ENCODE measurements at places on chromosomes 12 and 14.

GRCh38 chr12:66190519-66191370, 1.7 kb downstream of the IRAK3 start:
- DNase-seq, result no peak

DNA sequence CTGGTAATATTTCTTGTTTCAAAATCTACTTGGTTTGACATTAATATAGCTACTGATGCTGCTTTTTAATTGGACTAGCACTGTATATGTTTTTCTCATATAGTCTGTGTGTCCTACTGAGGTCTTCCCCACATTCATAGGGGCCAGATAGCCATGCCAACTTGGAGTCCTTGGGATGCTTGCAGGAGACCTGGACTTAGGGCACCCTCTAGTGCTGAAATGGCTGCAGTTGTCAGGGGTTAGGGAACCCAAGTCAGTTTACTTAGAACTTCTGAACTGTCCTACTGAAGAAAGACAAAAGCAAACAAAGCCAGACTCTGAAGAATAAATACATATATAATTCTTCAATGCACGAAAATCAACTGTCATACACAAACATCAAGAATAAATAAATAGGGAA, 279.9 kb upstream of the SYT1 start:
- no peak for DNase-seq

GRCh38 chr14:54173802-54174201, 217.2 kb upstream of the BMP4 start:
- DNase-seq, result no peak

DNA sequence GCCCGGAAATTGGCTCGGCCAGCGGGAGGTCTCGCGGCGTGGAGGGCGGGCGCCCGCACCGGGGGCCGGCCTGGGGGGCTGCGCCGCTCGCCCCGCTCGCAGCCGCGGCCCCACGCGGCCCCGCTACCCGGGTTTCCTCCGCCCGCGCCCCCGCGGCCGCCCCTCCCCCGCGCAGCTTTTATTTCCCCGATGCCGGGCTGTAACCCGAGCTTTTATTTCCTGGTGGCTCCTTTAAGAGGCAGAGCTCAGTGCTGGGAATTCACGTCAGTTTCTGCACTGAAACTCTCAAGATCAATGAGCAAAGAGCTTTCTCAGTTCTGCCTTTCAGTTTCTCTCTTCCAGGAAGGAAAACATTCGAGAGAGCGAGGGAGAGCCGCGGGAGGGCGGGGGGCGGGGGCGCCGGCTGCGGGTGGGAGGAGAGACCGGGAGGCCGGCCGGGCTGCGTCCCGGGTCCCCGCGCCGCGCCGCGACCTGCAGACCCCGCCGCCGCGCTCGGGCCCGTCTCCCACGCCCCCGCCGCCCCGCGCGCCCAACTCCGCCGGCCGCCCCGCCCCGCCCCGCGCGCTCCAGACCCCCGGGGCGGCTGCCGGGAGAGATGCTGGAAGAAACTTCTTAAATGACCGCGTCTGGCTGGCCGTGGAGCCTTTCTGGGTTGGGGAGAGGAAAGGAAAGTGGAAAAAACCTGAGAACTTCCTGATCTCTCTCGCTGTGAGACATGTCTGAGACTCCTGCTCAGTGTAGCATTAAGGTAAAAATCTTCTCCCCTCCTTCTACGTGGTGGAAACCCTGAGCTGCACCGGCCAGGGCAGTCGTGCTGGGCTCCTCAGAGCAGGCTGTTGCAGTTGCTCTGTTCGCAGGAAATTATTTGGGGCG, at the start of gene ETV6:
ETV6 (plus strand) TSS at position 262 of the 873 bp plus-strand sequence; CDS start at position 716, 454 bp downstream.
- DNase-seq, result peak; percentile 75

GRCh38 chr14:54834727-54835126, 67.9 kb downstream of the GCH1 start:
- DNase-seq, result no peak

- DNase-seq, result no peak
These were observed 40.5 kb upstream of the LTBP2 start for GRCh38 chr14:74652541-74652940.

- no peak for DNase-seq
These were observed 32.8 kb downstream of the KIF26A start for GRCh38 chr14:104171029-104171697.

GRCh38 chr14:75510547-75510946, 11.7 kb upstream of the BATF start:
- no peak for DNase-seq

GRCh38 chr12:66629138-66629870, 49.6 kb downstream of the GRIP1 start:
- no peak for DNase-seq

GRCh38 chr12:92335831-92336230, 190.2 kb upstream of the BTG1 start:
- DNase-seq, result no peak

- DNase-seq, result no peak
These were observed 10.5 kb downstream of the PMEL start for GRCh38 chr12:55955344-55955743.

GRCh38 chr12:27517961-27518665, 5.9 kb upstream of the PPFIBP1 start:
- DNase-seq, result no peak

- no peak for DNase-seq
These were observed 8.0 kb upstream of the PLEKHA5 start for GRCh38 chr12:19121449-19122018.

DNA sequence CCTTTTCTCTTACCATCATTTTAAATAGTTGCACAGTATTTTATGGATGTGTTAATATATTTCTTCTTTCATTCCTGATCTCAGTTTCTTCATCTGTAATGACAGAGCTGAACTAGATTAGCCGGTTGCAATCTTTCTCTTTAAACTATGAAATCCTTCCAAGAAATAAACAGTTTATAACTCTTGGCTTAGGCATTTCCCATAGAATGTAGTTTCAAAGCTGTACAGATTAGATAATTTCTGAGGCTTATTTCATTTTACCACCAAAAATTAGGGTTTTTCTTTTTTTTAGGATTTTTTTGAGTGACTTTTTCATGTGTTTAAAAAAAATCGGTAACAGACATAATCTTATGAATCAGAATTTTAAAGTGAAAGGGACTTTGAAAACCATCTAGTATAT, 144.0 kb downstream of the RAD51B start:
- no peak for DNase-seq

DNA sequence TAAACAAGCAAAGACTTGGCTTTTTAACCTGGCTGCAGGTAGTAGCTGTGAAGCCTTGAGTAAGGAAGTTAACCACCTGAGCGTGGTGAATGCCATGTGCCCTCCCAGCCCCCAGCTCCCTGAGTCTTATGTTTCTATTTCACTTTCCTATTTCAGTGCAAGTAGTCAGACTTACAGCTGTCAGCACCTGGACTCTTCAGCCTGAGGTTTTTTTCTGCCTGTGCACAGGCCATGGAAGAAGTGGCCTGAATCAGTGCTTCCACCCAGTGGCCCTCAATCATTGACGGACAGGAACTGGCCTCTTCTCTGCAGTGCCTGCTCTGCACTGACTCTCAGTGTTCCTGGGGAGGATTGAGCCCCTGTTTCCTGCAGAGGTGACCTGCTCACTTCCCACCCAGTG, 796.4 kb downstream of the MED13L start:
- no peak for DNase-seq

GRCh38 chr12:88338486-88338885, 196.4 kb downstream of the TMTC3 start:
- no peak for DNase-seq

GRCh38 chr14:61528591-61529021, 166.7 kb upstream of the HIF1A start:
- DNase-seq, result no peak

DNA sequence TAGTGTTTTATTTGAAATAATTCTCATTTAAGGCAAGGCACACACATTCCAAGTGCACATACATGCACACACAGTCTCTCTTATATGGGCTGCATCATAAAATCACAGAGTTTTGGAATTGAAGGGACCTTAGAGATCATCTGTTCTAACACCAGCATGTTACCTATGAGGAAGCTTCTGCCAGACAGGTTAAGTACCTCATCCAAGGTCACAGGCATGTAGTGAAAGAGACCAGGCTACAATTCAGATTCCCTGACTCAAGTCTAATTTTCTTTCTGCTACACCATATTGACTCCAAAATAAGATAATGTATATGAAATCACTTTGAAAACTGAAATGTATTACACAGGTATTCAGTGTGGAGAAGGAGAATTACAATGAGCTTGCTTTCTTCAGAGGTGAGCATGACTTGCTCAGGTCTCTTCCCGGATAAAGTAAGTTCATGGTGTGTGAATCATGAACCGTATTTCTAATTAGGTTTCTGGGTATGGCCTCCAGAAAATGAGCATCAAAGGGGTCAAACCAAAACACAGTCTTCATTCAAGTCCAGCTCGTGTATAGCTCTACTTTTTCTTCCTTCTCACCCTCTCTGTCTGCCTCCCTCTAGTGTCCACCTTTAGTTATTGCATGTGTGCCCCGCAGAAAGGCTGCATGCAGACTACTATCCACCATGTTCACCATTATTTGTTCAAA, 411.9 kb downstream of the FUT8 start:
- peak; percentile 51 for DNase-seq

Data from hippocampal formation (tissue), 2 donors.